ENCODE measurements at places on chromosomes 3 and 15. TPM values are rescaled to one million over a fixed set of nuclear protein-coding genes. Genes with fewer than 3 reads are reported as not detected.

Gene SLC12A1
- total RNA-seq = not detected

Gene XCR1
- not detected for total RNA-seq

Gene KLHL40
- under 0.01 TPM for total RNA-seq

Gene PRKAR2A
- 89.9 TPM for total RNA-seq

Gene CA12
- total RNA-seq = 1.1 TPM

Gene NIT2
- total RNA-seq = 18.4 TPM

Gene RAB11A
- total RNA-seq = 433 TPM

Gene SPRED1
- 39.6 TPM for total RNA-seq

Gene PYDC2
- total RNA-seq = not detected

Gene ATP13A5
- not detected for total RNA-seq

Gene ZPLD1
- total RNA-seq = not detected

Gene TMCO5A
- total RNA-seq = not detected

Gene ARGFX
- total RNA-seq = not detected

Gene CNTN6
- not detected for total RNA-seq

Gene TNFSF10
- 25.8 TPM for total RNA-seq

Gene CD80
- not detected for total RNA-seq

Gene OIP5
- total RNA-seq = 16.9 TPM

Gene IL1RAP
- total RNA-seq = 15.7 TPM

Gene C3orf20
- 0.07 TPM for total RNA-seq

Gene FAM174B
- 0.66 TPM for total RNA-seq

Gene SOX14
- not detected for total RNA-seq

Gene SLC28A2
- not detected for total RNA-seq

Gene UBA7
- total RNA-seq = 20.9 TPM

Gene DCP1A
- 32.0 TPM for total RNA-seq

Gene TUBGCP5
- 29.3 TPM for total RNA-seq

Gene PLA1A
- total RNA-seq = 0.13 TPM

Measured in thoracic aorta endothelial cell (primary cell).